ENCODE measurements at places on chromosomes 7 and 10. TPM values are rescaled to one million over a fixed set of nuclear protein-coding genes. Genes with fewer than 3 reads are reported as not detected.

The MBL2 gene
- not detected for polyA plus RNA-seq

The GOLGA7B gene
- polyA plus RNA-seq = not detected

The ANXA11 gene
- 543 TPM for polyA plus RNA-seq

The FOXI2 gene
- 1.5 TPM for polyA plus RNA-seq

The MUC3A gene
- 0.65 TPM for polyA plus RNA-seq

The C10orf105 gene
- polyA plus RNA-seq = not detected

The TBX20 gene
- not detected for polyA plus RNA-seq

The PHYH gene
- 166 TPM for polyA plus RNA-seq

The BAMBI gene
- 21.1 TPM for polyA plus RNA-seq

The SOSTDC1 gene
- 13.3 TPM for polyA plus RNA-seq

The RBM20 gene
- 0.88 TPM for polyA plus RNA-seq

The SPDYE2B gene
- polyA plus RNA-seq = not detected

The MMD2 gene
- polyA plus RNA-seq = not detected

The GPRIN2 gene
- polyA plus RNA-seq = 8.5 TPM

The ABI1 gene
- 25.7 TPM for polyA plus RNA-seq

The TMEM130 gene
- polyA plus RNA-seq = 12.9 TPM

The CRYGN gene
- polyA plus RNA-seq = not detected

The CRPPA gene
- polyA plus RNA-seq = 2.0 TPM

The STAMBPL1 gene
- 3.0 TPM for polyA plus RNA-seq

The SLC26A3 gene
- polyA plus RNA-seq = 0.32 TPM

The CPN1 gene
- polyA plus RNA-seq = 0.43 TPM

The EVX1 gene
- polyA plus RNA-seq = 0.62 TPM

The TMEM236 gene
- 0.09 TPM for polyA plus RNA-seq

The PKD2L1 gene
- 0.17 TPM for polyA plus RNA-seq

The RSBN1L gene
- polyA plus RNA-seq = 7.3 TPM

The CD36 gene
- polyA plus RNA-seq = 6.7 TPM

The ZNF727 gene
- polyA plus RNA-seq = not detected

The ZNF273 gene
- 1.7 TPM for polyA plus RNA-seq

The XRCC2 gene
- 0.22 TPM for polyA plus RNA-seq
